ENCODE measurements at places on chromosomes 7 and 10. TPM values are rescaled to one million over a fixed set of nuclear protein-coding genes. Genes with fewer than 3 reads are reported as not detected.

GRCh38 chr7:81120803-81121202, 202.0 kb upstream of the SEMA3C start:
- DNase-seq: no peak

- no peak for DNase-seq
Observed at GRCh38 chr7:23332193-23332592, 33.1 kb downstream of the MALSU1 start.

- DNase-seq: no peak
Observed at GRCh38 chr7:34761206-34761605, 103.2 kb downstream of the NPSR1 start.

- DNase-seq: no peak
Observed at GRCh38 chr10:43386981-43387677, 15.7 kb downstream of the FXYD4 start.

The FAM25A gene
- not detected for total RNA-seq

The SEMA3D gene
- not detected for total RNA-seq
